Hematopoietic multipotent progenitor cell (in vitro differentiated cells): ENCODE measurements at places on chromosomes 2 and 18. TPM values are rescaled to one million over a fixed set of nuclear protein-coding genes. Genes with fewer than 3 reads are reported as not detected.

- peak; percentile 97 for DNase-seq
Measured at GRCh38 chr2:218896501-218897393, 16.1 kb downstream of the WNT10A start.

- DNase-seq: no peak
Measured at GRCh38 chr18:9561759-9562158, 52.6 kb downstream of the PPP4R1 start.

DNA sequence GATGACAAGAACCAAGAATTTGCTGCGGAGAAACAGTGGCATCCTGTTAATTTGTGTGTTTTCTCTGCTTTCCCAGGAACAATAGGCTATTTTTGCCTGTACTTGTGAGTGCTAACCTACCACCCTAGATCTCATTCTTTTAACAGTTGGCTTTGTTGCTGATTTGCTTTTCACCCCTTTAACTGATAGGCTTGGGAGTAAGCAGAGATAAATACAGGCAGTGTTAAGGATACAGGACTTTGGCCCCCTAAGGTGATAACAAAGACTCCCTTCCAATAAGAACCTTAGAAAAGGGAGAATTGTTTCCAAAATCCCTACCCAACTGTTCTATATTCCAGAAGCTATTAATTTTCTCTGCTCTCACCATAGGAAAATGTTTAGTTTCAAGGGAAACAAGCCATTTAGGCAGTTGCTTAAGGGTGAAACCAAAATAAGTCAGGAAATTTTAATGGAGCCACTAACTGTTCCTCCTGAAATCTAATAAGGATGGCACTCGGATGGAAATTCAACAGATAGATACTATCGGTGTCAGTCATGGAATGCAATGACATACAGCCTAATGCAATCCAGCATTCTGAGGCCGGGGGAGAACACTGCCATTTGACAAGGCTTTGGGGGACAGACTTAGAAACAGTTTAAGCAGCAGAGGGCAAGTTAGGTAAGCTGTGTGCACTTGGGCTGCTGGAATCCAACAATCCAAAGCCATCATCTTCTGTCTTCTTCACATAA is 238.8 kb downstream of the RNF152 start:
- DNase-seq: no peak

- DNase-seq: no peak
Measured at GRCh38 chr2:25867396-25868003, 10.8 kb downstream of the ASXL2 start.

The PKDCC gene
- total RNA-seq: 0.27 TPM

The CNTNAP5 gene
- 0.27 TPM for total RNA-seq

The SELENOI gene
- 24.5 TPM for total RNA-seq
